ENCODE measurements at places on chromosomes 4 and X.

DNA sequence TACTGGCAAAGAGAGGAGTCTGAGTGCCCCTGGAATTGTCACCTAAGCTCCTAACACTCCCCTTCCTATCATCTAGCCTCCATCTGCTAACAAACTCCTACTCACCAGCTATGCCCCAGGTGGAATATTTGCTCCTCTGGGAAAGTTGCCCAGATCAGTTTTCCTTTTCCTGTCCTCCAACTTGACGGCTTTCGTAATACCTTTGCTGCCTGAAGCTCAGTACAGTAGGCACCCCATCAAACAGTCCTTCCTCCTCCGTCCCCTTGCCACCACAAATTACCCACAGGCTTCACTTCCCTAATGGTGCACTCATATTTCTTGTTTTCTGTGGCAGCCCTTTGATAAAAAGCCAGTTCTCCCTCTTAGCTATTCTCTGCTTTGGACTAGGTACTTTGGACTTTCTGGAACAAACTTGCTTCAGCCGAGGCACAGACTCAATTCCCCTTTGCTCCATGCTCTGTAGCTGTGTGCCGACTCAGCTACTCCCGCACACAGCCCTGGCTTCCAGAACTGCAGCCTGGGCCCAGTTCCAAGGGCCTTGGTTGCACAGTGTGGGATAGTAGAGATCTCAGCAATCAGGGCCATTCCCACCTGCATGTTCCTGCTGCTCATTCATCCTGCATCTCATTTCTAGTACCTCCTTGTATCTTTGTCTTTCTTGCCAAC is 605.1 kb downstream of the BCOR start:
- no peak for DNase-seq

DNA sequence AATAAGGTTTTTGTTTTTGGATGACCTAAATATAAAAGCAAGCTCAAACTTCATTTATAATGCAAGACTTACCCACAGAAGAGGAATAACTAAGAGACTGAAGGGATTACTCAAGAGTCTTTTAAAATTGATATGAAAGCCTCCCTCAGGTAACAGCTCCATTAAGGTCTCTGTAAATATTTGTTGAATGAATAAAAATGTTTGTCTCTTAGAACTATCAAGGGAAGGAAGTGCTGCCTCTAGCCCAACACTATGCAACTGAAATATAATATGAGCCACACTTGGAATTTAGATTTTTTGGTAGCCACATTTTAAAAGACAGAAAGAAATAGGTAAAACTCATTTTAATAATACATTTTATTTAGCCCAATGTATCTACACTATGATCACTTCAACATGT is 127.8 kb downstream of the SH3RF1 start:
- no peak for DNase-seq

DNA sequence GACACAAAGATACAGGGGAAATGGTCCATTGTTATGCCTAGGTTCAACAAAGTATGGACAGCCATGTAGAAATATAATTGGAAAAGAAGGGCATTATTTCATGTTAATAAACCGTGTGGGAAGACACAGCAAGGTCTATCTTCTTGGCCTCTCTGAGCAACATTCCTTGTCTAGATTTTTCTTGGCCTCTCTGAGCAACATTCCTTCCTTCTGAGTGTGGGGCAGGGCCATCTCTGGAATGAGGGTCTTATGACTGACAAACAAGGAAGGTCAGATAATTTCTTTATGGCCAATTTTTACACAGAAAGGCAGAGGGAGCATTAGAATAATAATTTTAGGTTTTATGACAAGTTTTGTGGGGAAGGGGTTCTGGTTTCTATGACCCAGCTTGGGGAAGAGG is 24.3 kb upstream of the MAOA start:
- no peak for DNase-seq

- DNase-seq, result no peak
Measured at GRCh38 chr4:119271361-119272085, 50.4 kb downstream of the FABP2 start.

DNA sequence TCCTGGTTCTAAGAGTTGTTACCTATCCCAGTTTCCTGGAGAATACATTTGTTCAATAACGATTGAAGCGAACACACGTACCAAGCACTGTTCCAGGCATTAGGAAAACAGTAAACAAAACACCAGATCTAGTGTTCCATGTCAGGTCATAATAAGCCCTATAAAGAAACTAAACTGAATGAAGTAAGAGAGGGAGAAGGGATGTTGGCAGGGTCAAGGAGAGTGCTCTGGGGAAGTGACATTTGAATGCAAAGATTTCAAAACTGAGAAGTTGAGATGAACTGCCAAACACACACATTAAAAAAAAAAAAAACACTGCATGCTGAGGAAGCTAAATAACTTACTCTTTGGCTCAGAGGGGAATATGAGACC is 14.4 kb upstream of the ENAM start:
- DNase-seq, result no peak

DNA sequence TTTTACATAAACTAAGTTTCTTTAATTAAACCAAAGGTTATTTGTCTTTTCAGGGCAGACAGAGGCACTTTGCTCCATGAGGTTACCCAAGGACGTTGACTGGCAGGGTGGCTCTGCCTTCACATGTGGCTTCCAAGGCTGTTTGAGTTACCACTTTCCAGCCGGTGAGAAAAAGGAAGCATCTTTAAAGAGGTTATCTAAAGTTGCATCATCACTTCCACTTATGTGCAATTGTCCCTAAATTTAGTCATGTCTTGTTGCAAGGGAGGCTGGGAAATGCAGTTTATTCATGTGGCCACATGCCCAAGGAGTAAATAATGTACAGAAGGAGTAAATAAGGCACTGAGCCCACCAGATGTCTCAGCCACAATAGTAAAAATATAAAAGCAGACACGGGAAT is 29.0 kb upstream of the RAP1GDS1 start:
- no peak for DNase-seq

DNA sequence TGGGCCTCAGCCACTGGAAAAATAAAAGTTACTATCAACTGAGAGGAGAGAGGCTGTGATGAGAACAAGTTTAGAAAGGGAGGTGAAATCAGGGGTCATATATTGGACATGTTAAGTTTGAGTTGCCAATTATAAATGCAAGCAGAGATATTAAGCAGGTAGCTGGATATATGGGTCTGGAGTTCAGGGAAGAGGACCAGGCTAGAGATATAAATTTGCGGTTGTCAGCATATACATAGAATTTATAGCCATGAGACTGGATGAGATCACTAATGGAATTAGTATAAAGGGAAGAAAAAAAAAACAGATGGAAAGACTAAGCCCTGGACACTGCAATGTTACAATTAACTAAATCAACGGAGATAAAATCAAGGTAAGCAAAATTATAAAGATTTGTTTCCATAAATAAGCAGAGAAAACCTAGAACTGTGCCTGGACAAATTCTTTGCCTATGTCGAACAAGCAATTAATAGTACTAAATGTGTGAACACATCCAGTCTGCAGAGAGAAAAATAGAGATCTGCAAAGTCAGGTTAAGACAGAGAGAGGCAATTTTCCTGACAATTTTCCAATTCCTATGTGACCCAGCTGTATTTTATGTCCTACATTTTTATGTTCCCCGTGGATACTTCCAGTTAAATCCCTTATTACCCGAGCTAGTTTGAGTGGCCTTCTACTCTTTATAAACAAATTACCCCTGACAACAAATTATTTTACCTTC is 265.4 kb downstream of the GASK1B start:
- no peak for DNase-seq

DNA sequence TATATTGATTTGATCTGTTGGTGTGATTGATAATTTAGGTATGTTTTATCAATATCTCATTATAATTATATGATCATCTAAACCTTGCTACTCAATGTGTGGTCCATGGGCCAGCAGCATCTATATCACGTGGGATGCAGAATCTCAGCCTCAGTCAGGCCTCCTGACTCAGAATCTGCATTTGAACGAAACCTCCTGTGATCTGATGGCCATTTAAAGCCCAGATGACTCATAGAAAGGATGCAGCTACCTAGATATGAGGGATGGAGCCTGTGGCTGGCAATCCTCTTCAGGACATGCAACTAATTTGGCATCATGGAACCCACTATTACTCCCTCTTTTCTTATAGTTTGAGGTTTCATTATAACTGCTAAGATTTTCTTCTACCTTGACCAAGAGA is 11.3 kb upstream of the CHRNA9 start:
- no peak for DNase-seq

GRCh38 chr4:8260656-8261111 is 8.9 kb upstream of the HTRA3 start:
- no peak for DNase-seq

GRCh38 chr4:140156529-140157171 is 2.7 kb upstream of the MAML3 start:
- DNase-seq, result no peak

- DNase-seq, result peak; percentile 72
Measured at GRCh38 chrX:154734061-154734781, 16.7 kb downstream of the GAB3 start.

DNA sequence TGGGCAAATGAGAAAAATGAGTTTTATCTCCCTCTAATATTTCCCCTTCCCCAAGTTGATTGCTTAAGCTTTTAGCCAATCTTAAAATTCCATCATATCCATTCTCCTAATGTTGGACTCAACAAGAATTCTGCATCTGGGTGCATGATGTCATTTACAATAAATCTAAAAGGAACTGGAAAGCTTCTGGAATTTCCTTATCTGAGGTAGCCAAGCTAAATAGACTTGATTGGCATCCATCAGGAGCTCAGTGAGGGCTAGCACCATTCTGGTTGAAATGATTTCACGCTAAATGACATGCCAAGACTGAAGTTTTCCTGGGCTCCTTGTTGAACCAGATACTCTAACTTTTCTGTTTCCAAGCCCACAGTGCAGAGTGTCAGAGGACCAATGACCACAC is 110.3 kb upstream of the SCML1 start:
- DNase-seq, result no peak

GRCh38 chrX:94576367-94577004 is 902.5 kb downstream of the FAM133A start:
- no peak for DNase-seq

DNA sequence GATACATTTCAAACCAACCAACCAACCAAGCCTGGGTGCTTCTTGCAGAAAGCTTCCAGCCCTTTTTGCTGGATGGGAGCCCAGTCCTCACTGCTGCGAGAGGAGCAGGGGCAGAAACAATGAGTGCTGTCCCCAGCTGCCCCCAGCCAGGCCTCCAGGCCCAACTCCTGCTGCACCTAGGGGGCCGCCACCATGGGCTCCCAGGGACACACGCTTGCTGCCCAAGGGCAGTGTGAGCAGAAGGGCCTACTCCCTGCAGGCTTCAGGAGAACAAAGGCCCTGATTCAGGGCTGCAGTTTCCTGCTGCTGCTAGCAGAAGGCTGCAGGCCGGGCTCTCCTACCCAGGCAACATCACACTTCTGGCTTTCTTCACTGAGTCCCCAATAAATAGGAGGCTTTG is 37.7 kb upstream of the ENPP6 start:
- DNase-seq, result no peak

DNA sequence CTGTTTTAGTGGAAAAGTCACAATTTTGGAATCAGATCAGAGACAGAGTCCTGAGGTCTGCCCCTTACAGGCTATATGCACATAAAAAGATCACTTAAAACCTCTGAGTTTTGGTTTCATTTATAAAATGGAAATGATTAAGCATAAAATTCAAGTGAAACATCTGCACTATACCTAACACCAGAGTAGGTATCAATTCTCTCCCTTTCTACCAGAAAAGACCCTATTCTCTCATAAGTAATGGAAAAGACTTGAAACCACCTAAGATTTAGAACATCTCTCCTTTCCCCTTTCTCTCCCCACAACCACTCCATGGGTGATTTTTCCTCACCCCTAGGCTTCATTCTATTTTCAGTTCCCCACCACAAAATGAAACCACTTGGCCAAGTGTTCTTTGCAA is 907 bp downstream of the LHFPL1 start:
- no peak for DNase-seq

- peak; percentile 27 for DNase-seq
Measured at GRCh38 chr4:143184217-143184502, 557 bp upstream of the USP38 start.

DNA sequence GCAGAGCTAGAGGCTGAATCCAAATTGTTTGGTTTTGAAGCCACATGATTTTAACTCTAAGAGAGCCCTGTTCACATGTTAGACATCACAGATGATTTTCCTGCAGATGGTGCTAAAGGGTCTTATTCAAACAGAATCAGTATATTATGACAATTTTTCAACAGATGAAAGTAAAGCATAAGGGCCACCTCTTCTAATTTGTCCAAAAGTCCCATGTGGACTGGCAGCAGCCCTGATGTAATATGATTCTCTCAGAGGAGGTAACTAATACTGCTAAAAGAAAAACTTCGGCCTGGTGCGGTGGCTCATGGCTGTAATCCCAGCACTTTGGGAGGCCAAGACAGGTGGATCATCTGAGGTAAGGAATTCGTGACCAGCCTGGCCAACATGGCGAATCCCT is 26.0 kb upstream of the SETD7 start:
- DNase-seq, result no peak

DNA sequence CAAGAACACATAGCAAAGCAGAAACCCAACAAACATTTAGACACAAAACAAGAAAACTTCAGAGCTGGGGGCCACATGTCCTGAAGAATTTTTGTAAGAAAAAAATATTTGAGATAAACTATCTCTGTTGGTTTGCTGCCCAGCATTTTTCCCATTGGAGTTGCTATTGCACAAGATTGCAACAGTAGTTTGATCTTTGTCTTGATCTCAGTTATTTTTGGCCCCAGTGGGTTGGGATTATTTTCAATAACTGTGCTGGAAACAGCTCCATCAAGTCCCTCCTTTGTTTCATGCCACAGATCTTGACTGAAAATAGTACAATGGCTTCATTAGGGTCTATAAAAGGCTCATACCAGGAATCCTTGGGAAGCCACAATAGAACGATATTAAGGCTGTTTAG is 103.8 kb upstream of the RAI2 start:
- no peak for DNase-seq

DNA sequence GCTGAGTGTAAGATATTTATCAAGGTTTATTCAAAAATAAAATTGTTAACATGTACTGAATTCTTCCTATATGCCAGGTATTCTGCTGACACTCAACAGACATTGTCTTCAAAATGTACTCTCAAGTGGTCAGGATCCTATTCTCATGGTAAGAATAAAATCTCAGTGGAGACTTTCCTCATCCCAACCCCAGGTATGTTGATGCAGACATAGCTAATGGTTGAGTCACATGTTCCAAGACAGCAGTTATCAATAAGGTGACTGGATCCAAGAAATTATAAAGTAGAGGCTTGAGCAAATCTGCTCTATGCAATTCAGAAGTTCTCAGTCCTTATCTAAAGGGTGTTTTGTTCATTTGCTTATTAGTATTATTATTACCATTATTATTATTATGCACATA is 115.2 kb upstream of the GABRA2 start:
- no peak for DNase-seq

All from tibial artery (tissue), 4 donors.